ENCODE measurements at places on chromosomes 11 and 22.
A peak's percentile ranks its signal among the peaks of the same experiment; 100 is the strongest.

DNA sequence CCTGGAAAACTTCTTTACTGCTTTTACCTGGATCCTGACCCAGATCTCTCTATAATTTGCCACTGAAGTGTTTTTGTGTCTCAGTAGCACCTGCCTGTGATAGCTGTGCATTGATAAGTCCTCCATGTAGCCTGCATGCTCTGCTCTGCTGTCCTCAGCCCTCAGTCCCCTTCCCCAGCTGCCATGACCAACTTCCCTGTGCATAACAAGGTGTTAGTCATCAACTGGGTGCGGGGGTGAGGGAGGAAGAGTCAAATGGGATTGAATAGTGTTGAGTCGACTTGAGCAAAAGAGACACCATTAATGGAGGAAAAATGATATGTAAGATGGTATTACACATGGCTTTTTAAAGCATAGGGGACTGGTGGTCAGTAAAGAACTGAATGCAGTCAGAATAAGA lies 92.2 kb upstream of the PLET1 start:
- DNase-seq = no peak

- DNase-seq = no peak
Measured at GRCh38 chr11:73313652-73314051, 5.6 kb downstream of the ARHGEF17 start.

DNA sequence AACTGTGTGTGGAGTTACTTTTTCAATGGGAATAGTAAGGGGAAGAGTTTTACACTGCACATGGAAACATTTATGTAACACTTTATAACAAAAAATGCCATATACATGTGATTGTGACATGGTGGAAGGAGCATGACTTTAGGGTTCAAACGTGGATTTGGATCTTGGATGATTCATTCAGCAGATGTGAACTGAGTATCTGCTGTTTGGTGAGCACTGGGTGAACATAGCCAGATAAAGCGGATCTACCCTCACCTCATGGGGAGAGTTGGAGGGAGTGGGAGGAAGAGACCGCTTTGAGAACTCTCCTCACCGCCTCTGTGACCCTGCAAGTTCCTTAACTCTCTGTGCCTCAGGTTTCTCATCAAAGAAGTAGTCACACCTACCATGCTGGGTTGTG lies 3.1 kb downstream of the NAA40 start:
- no peak for DNase-seq

DNA sequence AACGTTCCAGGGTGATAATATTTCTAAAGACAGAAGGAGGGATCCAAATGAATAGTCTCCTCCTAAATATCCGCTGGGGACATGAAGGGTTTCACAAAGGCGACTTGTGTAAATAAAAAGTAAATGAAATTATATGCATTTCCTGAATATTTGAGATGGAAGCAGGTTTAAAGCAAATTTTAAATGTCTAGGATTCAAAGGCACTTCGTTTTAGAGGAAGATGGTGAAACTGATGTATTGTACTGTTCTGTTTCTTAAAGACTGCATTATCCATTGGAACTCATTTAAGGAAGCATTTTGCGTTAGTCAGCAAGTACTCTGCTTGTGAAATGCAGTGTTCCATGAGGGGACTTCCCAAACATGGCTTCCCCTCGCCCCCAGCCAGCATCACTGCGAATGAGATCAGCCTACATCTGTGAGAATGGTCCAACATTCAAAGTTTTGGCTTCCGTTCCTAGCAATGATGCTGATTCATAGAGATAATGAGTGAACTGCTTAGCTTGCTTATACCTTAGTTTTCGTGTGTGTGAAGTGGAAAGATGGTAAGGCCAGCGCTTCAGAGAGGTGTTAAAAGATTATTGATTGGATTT lies 1.5 kb downstream of the RAB39A start:
- no peak for DNase-seq

DNA sequence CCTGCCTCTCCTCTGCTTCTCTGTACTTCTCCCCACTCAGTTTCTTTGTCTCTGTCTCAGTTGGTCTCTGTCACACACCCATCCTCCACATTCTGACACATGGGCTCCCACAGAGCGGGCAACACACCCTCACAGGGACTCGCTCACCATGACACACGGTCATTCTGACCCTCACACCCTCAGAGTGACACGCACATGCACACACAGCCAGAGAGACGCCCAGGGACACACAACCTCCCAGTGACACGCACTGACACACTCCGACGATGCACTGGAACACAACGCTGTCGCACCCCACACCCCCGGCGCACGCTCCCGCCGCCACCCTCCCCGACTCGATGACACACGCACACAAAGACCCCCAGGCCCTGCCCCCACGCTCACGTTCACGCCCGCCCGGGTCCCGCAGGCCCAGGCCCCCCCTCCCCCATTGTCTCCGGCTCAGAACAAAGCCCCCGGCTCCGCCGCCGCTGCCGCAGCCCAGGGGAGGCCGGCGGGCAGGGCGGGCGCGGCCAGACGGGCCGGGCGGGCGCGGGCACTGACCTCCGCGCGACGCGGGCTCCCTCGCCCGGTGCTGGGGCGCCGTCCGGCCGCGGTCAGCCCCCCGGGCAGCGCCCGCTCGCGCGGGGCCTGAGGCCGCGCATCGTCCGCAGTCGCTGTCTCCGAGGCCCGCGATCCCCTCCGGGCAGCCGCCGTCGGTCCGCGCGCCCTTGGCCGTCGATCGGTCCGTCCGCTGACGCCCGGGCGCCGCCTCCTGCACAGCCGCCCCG lies 404 bp downstream of the DCHS1 start:
- DNase-seq = no peak

DNA sequence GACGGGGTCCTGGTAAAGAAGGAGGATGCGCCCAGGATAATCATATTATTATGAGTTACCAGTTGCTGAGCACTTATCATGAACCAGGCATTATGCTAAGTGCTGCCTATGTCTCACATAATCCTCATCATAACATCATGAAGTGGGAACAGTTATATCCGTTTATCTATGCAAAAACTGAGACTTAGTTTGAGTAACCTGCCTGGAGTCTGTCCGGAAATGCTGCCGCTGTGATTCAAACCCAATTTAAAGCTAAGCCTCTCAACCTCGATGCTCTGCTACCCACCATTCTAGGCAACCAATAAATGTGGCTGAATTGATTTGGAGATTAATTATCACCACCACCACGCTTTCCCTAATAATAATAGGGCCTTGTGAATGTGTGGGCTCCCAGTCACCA lies 111.5 kb upstream of the CLMP start:
- DNase-seq = no peak

GRCh38 chr11:59692915-59693314 lies 20.7 kb downstream of the OR10V1 start:
- DNase-seq = no peak

GRCh38 chr11:74255741-74256375 lies 55.6 kb downstream of the P4HA3 start:
- DNase-seq = peak; percentile 22

DNA sequence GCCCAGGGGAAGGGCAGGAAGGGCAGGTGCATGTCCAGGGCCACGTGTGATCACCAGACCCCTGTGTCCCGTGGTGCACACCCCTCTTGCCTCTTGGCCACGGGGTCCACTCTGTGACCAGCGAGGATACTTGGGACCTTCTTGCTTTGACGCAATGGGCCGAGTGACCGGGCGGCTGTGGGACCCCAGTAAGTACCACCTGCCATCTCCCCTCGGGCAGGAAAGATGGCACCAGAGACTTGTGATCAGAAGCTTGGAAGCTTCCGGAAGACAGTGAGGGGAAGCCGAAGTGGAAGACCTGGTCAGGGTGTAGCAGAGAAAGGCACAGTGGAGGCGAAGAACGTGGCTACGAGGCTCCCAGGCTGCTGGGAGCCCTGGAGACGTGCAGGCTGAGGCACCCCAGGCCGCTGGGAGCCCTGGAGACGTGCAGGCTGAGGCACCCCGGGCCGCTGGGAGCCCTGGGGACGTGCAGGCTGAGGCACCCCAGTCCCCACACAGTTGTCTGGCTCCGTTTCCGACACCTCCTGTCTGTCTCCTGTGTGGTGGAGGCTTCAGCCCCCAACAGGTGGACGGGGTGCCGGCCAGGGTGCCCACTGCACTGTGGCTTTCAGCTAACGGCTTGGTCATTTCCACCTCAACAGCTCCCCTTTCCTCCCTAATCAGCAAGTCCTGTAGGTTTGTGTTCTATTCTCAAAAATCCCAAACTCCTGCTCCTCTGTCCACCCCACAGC lies 663.5 kb downstream of the BRD1 start:
- no peak for DNase-seq

- DNase-seq = no peak
Measured at GRCh38 chr22:28750471-28750881, 8.6 kb downstream of the HSCB start.

DNA sequence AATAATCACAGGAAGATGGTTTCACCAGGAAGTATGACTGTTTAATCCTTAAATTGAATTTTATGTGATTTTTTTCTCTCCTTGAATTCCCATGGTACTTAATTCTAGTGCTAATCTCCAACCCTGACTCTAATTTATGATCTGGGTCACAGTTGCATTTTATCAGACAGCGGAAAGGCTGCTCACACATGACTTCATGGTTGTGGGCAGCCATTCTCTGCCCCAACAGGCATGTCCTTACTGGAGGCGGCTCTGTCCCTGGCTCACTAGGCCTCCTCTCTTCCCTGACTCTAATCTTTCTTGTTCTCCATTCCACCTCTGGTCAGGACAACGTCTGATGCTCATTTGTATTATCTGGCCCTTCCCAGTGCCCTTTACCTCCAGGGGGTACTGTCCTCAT lies 184.4 kb downstream of the CHST1 start:
- no peak for DNase-seq

DNA sequence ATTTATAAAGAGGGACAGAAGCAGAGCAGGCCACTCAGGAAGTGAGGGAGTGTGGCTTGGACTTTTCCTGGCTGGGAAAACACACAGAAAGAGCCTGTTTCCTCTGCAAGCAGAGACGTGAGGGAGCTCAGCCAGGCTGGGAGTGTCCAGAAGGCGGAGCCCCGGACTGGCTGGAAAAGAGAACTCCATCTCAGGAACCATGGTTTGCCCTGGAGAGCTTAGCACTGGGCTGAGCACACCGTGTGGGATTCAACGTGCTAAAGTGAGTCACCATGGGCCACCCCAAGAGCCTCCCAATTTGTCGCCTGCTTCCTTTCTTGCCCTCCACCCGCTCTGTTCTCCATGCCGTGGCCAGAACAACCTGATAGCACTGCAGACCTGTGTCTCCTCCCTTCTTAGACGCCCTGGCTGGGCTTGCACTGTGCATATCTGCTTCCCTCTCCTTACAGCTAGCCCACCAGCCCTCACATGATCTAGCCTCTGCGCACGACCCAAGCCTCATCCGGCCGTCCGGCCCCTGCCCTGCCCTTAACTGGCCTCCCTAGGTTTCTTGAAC lies 51.8 kb downstream of the GALNT18 start:
- no peak for DNase-seq
